ENCODE measurements at places on chromosomes 3 and 15. TPM values are rescaled to one million over a fixed set of nuclear protein-coding genes. Genes with fewer than 3 reads are reported as not detected.

GRCh38 chr15:66573348-66573718 lies 7.5 kb upstream of the LCTL start:
- DNase-seq, result no peak

DNA sequence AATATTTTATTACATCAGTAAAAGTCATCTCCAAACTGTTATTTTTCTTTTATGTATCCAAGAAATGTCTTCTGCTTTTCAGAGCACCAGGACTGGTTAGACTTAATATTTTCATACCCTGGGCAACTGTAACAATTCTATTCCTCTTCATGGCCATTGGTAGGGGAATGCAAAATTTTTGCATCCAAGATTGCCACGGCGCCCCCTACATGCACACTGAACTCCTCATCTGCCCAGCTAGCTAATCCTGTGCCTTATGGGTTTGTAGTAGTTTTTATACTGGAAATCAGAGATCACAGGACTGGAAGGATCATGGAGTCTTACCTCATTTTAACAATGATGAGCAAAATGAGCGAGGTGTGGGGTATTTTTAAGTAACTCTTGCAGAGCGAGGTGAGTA lies 74.2 kb downstream of the CRTC3 start:
- DNase-seq, result peak; percentile 15

DNA sequence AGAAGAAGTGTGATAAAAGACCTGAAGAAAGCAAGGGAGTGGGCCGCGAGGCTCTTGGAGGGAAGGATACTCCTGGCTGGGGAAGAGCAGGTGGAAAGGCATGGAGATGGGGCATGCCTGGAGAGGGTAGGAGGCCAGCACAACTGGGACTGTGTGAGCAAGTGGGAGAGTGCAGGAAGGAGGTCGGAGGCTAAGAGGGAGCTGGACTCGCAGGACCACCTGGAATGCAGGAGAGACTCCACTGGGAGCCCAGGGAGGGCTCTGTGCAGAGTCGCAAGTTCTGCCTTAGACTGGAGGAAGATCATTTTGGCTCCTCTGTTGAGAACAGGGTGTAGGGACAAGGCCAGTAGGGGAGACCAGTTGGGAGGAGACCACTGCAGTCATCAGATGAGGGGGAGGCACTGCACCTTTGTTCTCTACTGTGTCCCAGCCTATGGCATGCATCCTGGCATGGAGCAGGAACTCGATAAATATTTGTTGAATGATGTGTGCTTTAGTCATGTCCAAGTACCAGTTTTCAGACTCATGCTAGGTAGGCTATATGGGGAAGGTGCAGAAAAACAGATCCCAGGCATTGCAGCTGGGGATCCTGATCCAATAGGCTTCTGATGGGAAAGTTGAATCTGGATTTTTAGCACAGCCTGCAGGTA lies 13.7 kb downstream of the FAM107A start:
- peak; percentile 86 for DNase-seq

GRCh38 chr15:92112711-92113110 lies 259.2 kb downstream of the SLCO3A1 start:
- no peak for DNase-seq

DNA sequence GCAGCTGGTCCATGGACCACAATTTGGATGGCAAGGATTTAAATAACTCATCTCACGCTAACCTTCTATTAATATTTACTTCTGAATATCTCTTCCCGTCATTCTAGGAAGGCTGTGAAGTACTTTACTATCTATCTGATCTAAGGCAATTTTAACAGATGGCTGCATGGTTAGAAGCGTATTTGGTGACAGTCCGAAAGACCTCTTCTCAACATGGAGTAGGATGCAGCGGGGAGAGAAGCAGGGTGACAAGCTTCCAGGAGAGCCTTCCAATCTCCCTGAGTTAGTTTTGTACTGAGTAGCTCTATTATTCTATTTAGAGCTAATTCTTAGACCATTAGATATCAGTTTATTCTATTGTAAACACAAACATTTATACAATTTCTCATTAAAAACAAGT lies 309.4 kb downstream of the PLCL2 start:
- DNase-seq, result no peak

Gene SH3GL3
- total RNA-seq, result 1.1 TPM

DNA sequence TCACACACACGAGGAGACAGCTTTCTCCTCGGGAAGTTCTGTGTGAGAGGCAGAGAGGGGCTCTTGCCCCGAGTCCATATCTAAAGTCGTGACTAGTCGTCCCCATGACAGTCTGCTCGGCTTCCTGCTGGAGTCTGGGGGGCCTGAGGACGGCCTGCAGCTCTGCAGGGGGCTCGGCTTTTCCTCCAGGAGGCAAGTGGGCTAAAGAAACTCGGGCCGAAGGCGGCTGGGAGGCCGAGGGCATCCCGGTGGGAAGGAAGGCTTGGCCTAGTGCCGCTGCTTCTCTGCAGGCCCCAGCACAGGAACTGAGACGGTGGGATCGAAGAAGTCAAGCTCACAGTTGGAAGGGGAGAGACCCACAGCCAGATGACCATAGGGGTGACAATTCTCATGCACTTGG lies 25.4 kb upstream of the PIGZ start:
- no peak for DNase-seq

Gene CHRM5
- total RNA-seq, result not detected

Gene TMEM266
- under 0.01 TPM for total RNA-seq

DNA sequence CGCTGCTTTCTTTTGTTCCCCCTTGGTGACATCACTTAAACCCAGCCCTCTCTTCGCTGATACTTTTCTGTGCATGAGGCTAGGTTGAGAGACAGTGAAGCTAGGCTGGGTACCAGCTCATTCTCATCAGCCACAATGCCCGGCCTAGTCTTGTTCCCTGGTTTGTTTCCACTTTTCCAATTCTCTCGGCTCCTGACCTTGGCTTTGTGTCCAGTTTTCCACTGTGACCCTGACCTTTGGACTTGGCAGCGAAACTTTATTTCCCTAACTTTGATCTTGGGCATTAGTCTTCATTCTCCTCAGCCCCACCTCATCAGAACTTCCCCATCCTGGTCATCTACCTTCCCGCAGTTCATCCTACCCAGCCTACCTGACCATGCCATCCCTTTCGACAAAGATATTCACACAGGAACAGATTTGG lies 908 bp upstream of the ADPGK start:
- no peak for DNase-seq

DNA sequence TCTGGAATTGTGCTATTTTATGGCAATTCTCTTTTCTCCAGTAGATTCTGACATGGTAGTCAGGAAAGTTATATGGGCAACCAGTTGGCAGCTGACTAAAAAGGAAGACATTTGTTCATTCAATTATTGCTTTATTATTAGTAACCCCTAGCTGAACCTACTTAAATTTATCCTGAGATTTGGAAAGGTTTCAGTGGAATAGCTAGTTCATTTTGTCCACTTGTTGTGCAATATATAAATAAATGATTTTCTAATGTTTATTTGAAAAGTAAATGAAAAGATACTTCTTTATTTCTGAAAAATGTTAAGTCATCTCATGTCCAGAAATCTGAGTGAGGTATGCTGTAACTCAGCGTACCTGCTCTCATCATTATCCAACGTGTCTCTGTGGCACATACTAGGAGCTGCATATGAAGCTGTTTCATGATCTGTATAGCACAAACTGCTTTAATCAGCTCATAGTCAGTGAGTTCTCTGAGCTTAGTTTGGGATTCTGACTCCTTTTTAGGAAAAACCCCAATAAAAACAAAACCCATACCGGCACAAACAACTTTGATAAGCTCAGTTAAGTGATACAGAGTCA lies 35.9 kb downstream of the RARB start:
- DNase-seq, result no peak

DNA sequence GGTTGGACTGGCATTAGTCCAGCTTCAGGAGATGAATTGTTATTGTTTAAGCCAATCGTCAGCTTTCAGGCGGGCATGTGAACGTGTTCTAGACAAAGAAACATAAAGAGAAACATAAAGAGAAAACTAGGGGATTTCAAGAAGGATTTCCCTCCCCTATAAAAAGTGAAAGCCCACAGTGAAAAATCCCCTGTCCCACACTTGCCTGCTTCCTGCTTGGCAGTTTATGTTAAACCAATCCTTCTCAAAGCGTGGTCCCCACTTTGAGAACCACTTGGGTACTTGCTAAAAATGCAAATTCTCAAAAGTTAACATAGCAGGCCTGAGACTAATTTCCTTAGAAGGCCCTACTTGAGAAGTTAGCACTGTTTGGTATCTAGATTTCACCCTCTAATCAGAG lies 293.0 kb upstream of the SOX14 start:
- no peak for DNase-seq

Gene IMPG2
- 0.13 TPM for total RNA-seq

DNA sequence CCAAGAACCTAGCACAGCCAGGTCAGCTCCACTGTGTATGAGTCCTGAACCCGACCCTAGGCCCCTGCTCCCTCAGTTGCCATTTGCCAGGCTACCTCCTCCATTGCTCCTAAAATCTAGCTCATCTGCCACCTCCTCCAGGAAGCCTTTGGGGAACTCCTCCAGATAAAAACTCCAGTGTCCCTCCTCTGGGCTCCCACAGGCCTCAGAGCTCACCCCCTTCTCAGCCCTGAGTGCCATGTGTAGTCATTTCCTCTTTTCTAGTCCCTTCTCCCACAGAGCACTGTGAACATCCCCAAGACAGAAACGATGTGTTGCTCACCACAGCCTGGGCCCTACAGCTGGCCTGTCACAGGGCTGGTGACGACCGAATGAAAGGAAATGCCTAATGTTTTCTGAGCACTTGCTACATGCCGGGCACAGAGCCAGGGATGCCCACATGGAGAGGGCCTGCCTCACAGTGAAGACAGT lies 61.0 kb downstream of the IQSEC1 start:
- no peak for DNase-seq

GRCh38 chr3:56879436-56880215 lies 77.9 kb upstream of the ARHGEF3 start:
- DNase-seq, result peak; percentile 50

DNA sequence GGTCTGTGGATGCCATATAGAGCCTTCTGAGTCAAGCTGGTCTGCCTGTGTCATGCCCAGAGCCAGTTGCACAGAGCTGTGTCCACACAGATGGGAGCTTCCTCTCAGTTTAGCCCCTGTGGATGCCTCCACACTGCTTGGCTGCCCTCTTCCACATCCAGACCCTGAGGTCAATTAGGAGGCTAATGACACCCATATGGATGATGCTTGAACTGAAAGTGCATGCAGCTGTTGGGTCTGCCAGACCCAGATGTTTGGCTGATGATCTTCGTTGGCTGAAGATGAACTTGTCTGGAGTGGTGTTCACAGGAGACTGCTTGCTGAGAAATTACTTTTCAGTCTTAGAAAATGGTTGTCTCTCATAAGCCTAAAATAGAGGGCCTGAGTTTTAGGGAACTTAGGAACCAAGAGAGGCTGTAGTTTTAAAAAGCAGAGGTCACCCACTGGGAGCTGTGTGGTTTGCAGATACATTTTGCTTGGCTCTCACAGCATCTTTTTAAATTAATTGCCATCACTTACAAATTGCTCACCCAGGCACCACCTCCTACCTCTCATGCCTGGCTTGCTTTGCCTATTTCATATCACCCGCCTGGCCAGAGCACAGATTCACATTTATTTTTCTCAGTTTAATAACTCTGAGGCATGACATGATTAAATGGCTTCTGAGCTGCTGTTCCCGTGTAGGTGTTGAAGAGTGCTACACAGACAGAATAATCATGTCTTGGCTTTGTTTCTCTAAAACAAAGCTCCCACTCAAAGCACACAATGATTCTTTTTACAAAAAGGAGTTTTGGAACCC lies 176.1 kb downstream of the MINAR1 start:
- no peak for DNase-seq

Gene SPINK8
- total RNA-seq, result not detected

Gene PTPN23
- 12.7 TPM for total RNA-seq

DNA sequence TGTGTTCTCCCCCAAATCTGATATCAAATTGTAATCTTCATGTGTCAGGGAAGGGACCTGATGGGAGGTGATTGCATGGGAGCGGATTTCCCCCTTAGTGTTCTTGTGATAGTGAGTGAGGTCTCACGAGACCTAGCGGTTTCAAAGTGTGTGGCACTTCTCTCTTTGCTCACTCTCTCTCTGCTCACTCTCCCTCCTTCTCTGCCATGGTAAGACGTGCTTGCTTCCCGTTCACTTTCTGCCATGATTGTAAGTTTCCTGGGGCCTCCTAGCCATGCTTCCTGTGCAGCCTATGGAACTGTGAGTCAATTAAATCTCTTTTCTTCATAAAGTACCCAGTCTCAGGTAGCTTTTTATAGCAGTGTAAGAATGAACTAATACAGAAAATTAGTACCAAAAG lies 30.6 kb upstream of the OR5H6 start:
- DNase-seq, result no peak

DNA sequence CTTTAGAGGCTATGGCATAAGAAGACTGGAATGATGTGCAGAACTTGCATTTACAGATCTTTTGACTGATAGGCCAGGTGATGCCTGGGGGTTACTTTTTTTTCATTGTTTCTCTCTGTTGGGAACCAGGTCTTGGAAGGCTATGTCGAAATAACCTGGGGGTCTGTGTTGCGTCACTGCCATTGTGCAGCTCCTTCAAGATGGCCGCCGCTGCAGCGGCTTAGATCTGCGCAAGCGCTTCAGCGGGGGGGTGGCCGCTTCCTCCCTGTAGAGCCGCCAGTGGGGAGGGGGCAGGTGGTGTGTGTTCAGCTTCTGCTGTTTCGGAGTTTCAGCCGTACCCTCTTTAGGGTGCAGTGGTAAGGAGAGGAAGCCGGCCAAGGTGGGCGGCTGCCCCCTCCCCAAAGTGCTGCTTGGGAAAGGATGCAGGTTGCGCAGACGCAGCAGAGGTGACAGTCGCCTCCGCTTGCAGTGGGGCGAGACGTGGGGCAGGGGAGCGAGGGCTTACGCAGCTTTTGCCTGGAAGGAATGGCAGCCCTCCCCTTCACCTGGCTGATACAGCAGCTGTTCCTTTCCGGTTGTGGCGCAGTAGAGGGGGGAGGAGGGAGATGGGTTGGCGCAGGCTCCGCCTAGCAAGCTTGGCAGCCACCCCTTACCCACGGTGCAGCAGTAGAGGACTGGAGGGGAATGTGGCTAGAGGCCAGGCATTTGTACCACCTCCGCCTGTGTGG lies 1.5 kb downstream of the SNRPN start:
- DNase-seq, result peak; percentile 62

DNA sequence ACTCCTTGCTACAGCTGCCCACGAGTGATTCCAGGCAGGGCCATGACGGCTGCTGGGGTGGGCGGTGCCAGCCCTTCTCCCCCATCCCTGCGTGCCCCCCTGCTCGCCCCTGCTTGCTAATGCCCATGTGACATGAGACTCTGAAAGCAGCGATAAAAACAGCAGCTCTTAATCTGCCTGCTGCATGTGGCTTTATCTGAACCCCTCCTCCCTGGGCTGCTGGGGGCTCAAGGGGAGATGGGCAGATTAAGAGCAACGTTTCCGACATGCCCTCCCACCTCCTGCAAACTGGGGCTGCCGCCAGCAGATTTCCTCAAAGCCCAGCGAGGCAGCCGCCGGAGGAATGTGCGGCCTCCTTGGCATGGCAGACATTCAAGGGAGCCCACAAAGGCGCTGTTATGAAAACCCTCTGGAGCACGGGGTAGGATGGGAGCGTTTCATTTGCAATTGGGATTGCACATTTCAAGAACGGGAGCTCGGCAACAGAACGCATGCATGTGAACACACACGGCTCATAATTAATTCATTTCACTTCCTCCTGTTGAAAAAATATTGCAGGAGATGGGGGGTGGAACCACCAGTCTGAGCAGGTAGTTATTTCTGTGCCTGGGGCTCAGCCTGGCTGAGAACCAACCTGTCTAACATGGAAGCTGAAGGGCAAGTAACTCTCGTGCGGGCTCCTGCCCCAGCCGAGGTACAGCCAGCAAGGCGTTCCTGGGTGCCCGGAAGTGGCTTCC lies 504.2 kb upstream of the PROK2 start:
- peak; percentile 46 for DNase-seq

Gene EXD1
- under 0.01 TPM for total RNA-seq

- no peak for DNase-seq
These were observed 161.9 kb downstream of the STAC start for GRCh38 chr3:36542186-36542585.

Gene FANCD2OS
- not detected for total RNA-seq

Gene SCN11A
- not detected for total RNA-seq

All from bronchial epithelial cell (primary cell).